ENCODE measurements at places on chromosomes 1 and 21.

GRCh38 chr1:99663501-99663900 lies 17.6 kb downstream of the PALMD start:
- DNase-seq, result no peak

- DNase-seq, result no peak
Measured at GRCh38 chr21:16872616-16873015, 640.2 kb upstream of the CXADR start.

DNA sequence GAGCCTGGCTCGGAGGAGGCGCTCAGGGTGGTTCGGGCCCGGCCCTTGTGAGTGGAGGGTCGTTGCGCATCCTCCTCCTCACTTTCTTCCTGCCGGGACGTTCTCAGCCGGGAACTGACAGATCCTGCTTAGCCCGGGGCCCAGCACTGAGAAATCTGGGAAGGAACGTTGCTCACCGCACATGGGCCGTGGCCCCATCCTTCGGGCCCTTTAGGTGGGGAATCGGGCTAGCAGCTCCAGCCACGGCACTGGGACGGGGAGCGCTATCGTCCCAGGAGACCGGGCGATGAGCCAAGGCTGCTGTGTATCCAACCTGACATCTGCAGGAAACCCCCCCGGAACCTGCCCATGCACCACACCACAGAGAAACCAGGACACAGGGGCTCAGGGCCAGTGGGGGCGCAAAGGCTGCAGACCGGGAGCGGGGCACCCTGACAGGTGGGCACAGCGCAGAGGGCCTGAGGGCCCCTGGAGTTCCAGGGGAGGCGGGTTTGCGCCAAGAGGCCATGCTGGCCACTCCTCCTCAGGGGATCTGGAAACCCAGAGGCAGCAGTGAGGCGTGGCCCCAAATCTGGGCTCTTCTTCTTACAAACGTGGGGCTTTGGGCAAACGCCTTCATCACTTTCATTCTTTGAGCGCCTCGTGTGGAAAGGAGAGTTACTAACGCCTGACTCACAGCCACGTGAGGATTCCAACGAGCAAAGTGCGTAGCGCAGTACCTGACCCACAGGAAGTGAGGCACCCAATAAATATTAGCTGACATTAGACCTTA lies at the start of gene SH2D5:
SH2D5 (minus strand) TSS at position 116 of the 772 bp plus-strand sequence. CDS start 4,659 bp downstream, outside the sequence.
- DNase-seq, result peak; percentile 73

DNA sequence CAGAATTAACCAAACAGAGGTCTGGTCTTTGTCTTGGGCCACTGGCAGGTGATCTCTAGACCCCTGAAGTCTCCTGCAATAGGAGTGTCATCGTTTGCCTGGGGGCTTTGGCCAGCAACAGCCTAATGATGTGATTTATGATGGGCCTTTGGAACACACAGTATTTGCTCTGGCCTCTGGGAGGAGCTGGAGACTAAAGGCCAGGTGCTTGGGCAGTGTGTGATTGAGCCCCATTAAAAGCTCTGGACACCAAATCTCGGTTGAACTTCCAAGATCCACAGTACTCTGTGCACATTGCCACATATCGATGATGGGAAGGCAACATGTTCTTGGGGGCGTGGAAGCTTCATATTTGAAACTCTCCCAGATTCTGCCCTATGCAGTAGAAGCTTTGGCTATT lies 32.0 kb upstream of the TLR5 start:
- no peak for DNase-seq

DNA sequence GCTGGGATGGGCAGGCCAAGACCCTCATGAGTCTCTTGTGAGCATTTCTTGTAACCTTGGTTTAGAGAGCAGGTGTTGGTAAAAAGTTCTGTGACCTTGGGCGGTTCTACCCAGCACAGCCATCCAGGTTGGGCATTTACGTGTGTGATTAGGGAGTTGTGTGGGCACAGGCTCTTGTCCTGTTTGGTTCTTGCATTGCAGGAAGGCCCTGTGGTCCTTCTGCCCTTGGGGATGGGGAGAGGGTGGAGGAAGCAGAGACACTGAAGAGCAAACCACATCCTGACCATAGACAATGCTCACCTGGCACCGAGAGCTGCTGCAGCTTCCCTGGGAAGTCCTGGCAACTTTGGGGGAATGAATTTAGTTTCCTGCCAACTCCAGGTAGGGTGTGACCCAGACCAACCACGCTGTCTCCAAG lies 25.6 kb downstream of the RNF187 start:
- no peak for DNase-seq

DNA sequence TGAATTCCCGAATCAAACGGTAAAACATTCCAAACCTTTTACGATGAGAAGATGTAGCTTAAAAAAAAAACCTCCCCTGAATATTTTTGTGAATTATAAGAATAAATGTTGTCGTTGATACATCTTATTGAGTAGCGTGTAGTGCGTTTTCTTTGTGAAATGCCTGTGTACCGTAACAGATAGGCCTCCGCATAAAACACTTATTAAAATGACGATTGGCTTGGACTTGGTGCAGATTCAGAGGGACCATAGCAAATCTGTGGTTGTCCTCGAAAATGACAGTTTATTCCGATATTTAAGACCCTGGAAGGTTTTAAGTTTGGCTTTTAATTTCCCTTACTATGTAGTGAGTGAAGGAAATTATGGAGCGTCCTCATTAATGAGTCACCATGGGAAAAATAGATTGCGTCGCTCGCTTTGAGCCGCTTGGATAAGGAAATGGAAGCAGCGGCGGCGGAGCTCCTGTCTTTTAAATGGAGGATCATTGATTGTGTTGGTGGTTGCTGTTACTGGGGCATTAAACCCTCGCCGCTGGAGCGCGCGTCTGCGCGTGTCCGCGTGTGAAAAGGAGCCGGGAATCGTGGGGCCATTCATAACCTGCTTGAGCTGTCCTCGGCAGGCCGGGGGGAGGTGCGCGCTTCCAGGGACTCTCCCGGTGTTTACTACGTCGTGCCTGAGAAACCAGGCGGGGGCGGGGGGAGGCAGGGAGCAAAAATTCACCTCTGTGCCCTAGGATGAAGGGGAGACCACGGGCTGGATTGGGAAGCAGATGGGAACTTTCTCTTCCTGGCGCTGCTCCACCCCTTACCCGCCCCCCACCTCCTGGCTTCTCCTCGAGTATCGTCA lies 1.6 kb downstream of the SPEN start:
- DNase-seq, result peak; percentile 73

DNA sequence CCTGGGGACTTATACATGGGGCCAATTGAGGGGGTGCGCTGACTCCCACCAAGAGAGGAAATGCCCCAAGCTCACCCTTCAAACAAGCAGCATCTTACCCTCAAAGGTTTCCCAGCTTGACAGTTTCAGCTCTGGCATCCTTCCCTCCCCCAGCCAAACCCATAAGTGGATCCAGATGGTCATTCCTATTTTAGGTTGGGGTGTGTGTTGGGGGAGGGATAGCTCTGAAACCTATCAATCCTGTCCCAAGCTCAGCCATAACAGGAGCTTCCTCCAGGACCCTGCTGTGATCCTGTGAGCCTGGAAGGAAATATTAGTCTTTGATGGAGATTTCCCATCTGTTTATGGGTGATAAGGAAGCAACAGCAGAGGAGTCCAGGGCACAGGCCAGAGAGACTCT lies 3.4 kb upstream of the TMEM222 start:
- DNase-seq, result no peak

- DNase-seq, result no peak
Measured at GRCh38 chr1:246032984-246033383, 474.1 kb downstream of the SMYD3 start.

- DNase-seq, result no peak
Measured at GRCh38 chr1:78096976-78097375, 51.2 kb downstream of the GIPC2 start.

DNA sequence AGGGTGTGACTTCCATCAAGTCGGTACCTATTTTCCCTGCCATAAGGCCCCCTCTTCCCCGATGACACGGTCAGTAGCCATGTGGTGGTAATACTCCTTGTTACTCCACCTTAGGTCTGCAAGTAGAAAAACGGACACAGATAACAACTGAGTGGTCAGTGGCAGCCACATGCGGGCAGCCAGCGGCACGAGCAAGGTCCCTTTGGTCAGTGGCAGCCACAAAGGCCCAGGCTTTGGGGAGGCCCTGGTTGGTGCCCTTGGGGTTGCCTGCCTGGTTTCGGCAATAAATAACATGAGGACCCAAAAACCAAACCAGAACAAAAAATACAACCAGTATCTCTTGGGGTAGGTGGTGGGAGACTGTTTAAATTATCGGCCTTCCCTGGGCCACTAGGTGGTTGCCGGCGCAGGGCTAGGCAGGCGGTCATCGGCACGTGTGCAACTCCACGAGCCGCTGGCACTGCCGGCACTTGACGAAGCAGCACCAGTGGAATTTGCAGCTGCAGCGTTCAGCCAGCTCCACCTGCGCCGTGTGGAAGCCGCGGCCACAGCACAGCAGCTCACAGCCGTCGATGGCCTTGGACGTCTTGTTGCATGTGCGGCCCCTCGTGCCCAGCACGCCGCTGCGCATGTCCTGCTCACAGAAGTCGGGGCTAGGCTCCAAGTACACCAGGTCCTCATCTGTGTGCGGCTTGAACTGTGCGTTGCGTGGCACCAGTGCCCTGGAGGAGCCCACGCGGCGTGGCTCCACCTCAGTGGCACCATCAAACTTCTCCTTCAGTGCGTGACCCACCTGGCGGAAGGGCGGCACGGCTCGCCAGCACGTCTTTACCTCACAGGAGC lies 23.1 kb downstream of the WNT4 start:
- DNase-seq, result no peak

GRCh38 chr21:15060543-15061175 lies 4.1 kb downstream of the NRIP1 start:
- DNase-seq, result no peak

GRCh38 chr21:40684726-40685125 lies 162.2 kb downstream of the DSCAM start:
- no peak for DNase-seq

DNA sequence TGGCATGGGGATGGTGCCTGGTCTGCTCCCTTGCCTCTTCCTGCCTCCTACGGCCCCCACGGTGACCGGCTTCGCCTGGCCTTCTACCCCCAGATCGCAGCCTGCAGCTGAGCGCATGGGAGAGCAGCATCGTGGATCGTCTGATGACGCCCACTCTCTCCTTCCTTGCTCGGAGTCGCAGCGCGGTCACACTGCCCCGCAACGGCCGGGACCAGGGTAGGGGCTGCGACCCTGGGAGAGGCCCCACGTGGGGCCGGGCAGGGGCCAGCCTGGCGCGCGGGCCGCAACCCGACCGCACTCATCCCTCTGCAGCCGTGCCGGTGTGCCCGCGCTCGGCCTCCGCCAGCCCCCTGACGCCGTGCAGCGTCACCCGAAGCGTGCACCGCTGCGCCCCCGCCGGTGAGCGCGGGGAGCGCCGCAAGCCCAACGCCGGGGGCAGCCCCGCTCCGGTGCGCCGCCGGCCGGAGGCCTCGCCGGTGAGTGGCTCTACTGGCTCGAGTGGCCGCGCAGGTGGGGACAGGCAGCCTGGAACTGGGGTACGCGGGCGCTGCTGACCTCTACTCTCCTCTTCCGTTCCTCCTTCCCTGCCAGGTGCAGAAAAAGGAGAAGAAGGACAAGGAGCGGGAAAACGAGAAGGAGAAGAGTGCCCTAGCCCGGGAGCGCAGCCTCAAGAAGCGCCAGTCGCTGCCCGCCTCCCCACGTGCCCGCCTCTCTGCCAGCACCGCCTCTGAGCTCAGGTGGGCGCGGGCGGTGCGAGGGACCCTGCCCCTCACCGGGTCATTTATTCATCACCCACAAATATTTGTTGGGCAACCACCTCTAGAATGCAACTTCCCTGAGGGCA lies 20.4 kb downstream of the MAP7D1 start:
- DNase-seq, result no peak

GRCh38 chr1:93414749-93415148 lies 33.2 kb upstream of the FNBP1L start:
- no peak for DNase-seq

DNA sequence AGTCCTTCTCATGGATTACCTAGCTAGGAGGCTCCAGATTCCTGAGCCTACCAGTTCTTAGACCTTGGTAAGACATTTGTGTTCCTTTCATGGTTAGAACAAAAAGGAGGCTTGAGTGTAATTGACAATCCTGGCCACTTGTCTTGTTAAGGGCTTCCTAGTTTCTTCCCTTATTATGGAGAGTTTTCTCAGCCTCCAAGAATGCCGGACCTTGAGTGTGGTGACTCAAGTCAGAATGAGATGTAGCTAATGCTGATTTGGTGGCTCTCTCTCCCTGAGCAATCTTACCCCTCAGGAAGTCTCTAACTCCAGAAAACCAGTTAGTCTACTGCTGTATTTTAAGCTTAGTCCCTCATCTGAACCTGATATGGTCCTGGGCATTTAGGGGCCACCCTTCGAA lies 14.3 kb downstream of the CHI3L2 start:
- DNase-seq, result no peak

DNA sequence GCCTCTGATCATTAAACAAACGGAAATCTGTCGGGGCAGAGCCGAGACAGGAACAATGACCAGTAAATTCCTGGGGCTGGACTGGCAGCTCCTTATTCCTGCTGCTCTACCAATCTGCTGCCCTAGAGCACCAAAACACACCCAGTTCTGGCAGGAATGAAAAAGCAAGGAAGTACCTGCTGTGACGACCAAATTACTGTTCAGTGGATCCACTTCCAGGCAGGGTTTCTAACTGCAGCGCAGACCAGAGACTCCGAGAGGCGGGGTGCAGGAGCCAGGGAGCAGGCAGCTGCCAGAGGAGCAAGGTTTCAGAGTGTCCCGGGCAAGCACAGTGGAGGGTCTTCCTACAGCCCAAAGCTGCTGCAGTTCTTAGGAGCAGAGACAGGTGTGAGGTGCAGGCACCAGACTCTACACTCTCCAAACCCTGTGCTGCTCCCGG lies 32.4 kb downstream of the KANK4 start:
- no peak for DNase-seq

DNA sequence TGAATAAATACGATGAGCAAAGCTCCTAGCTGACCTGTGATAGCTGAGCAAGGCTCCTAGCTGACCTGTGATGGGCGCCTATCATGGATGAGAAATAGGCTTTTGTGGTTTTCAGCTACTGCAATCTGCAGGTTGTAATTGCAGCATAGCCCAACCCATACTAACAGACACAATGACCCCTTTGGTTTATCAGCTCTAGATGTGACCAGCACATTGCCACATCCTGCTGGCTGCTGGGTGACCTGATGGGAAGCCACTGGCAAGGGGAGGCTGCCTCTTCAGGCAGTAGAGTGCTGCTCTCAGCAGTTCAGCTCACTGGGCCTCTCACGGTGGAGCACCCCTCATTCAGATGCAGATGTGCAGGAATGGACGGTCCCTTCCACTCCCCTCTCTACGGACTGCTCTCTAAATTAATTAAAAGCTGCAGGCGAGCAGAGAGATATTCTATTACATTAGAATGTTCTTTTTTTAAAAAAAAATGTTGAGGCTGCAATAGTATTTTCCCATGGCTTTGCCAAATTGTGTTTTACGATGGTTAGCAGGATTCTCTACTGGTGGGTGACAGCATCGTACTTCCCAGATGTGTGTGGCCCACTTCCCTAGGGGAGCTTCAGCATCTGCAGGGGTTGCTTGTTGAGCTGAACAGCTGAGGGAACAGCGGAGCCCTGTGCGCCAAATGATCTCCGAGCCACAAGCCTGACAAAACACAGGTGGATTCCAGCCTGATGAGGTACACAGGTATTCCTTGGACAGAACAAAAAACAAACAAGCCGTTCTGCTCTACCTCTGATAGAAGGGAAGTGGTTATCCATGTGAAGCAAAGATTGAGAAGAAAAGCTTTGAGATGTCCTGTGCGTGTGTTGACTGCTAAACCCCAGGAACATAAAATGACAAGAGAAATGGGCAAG lies 65.0 kb downstream of the SYT6 start:
- DNase-seq, result no peak

- no peak for DNase-seq
Measured at GRCh38 chr1:179253286-179253972, 24.0 kb upstream of the ABL2 start.

GRCh38 chr21:31502537-31503143 lies 156.9 kb upstream of the SOD1 start:
- no peak for DNase-seq

- DNase-seq, result peak; percentile 61
Measured at GRCh38 chr1:201171063-201172036, 17.1 kb upstream of the TMEM9 start.

- DNase-seq, result no peak
Measured at GRCh38 chr1:66354311-66355201, 179.4 kb upstream of the SGIP1 start.

Measured in activated naive CD8-positive, alpha-beta T cell treated with anti-CD3 and anti-CD28 coated beads, Interleukin-2, amount 50 U/mL, for 24 hours (primary cell).